AG09319 (cell line): ENCODE measurements at places on chromosomes 13 and 19.

DNA sequence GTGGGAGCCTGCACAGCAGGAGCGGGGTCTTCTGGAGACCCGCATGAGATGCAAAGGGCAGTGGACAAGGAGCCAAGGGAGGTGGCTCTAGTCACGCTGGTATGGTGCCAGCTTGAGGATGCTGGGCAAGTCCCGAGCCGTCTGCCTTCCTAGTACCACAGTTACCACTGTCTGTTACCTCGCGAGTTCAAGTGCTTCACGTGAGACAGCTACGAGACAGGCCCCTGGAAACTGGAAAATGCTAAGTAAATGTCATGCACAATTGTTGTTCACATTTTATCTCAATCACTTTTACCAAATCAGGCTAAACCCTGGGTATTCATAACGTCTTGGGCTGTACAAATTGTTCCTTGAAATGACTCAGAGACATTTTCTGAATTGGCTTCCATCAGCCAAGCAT, 155.7 kb downstream of the TNFRSF19 start:
- no peak for DNase-seq

GRCh38 chr13:23617551-23618024, 47.4 kb downstream of the TNFRSF19 start:
- DNase-seq = no peak

DNA sequence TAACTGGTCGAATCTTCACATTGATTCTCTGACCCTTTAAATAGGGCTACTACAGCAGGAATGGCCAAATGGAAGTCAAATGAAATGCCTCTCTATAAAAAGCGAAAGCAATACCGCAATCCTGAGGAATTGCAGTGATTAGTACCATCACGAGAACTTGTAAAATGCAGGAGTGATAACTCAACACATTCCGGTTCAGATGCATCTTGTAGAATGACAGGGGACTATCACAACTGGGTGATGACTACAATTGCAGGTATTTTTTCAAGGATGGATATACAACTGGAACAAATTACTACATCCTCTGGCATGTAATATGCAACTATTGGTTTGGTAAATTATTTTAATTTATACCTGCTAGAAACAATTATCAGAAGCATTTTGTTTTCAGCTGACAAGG, 140.4 kb downstream of the PCDH20 start:
- DNase-seq = no peak

DNA sequence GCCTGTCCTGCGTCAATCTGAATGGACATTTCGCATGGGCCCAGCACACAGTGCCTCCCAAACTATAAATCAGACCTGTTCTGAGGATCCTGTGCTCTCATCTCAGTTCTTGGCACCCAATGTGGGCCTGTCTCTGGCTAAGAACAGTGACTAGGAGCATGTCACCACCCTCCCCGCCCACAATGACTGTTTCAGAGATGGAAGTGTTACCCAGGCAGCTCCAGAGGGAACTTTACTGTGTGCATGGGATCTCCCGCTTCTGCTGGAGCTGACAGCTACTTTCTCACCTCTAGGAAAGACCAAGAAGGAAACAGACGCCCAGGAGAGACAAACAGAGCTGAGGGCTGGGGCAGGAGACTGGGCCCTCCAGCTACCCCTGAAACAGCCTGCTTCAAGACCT, 45.0 kb downstream of the KCTD15 start:
- DNase-seq = no peak

- DNase-seq = no peak
Measured at GRCh38 chr13:97026531-97027161, 32.4 kb upstream of the OXGR1 start.

- DNase-seq = no peak
Measured at GRCh38 chr13:41970022-41970421, 9.1 kb upstream of the VWA8 start.

- DNase-seq = no peak
Measured at GRCh38 chr13:83883061-83883523, 818 bp upstream of the SLITRK1 start.

DNA sequence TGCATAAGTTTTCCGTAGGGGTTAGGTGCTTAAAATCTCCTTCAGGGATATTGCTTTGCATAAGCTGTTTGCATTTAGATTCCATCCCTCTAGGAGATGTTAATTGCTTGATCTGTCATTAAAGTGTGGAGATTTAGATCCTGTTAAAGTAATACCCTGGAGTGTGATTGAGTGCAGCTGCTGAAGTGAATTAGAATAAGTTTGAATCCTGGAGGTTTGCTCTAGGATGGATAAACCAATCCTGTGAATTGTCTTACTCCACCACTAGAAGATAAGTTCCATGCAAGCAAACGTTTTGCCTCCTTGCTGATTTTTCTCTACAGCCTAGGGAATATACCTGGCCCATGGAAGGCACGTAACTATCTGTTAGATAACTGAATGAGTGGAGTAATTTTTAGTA, 1487.2 kb upstream of the PRR20A start:
- DNase-seq = no peak

DNA sequence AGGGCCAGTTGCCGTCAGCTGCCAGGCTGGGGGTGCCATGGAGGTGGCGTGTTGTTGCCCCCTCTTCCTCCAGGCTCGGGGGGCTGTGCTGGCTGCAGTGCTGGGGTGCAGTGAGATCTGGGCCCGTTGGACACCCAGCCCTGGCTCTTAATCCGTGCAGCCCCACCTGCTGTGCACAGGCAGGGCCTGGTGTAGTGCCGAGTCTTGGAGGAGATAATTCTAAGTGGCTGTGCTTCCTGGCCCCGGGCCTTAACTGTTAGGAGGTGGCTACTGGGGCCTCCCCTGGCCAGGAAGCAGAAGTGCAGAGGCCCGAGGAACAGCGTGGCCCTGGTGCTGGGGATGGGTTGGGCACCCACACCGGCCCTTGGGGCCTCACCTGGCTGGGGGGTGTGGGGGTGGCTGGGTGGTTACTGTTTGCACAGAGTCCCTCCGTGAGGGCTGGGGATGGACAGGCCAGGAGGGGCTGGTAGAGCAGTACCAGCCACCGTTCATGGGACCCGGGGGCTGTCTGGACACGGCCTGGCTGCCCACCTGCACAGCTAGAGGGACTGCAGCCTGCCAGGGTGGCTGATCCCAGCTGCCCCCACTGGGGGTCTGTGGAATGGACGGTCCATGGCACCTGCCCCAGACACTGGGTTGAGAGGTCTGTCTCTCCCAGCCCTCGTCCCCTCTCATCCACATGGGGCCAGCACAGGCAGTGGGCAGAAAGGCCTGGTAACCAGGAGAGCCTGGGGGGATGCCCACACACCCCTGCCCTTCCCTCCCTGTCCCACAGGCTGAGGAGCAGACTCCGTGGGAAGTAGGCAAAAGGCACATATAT, 3.3 kb downstream of the GPX4 start:
- DNase-seq = no peak

DNA sequence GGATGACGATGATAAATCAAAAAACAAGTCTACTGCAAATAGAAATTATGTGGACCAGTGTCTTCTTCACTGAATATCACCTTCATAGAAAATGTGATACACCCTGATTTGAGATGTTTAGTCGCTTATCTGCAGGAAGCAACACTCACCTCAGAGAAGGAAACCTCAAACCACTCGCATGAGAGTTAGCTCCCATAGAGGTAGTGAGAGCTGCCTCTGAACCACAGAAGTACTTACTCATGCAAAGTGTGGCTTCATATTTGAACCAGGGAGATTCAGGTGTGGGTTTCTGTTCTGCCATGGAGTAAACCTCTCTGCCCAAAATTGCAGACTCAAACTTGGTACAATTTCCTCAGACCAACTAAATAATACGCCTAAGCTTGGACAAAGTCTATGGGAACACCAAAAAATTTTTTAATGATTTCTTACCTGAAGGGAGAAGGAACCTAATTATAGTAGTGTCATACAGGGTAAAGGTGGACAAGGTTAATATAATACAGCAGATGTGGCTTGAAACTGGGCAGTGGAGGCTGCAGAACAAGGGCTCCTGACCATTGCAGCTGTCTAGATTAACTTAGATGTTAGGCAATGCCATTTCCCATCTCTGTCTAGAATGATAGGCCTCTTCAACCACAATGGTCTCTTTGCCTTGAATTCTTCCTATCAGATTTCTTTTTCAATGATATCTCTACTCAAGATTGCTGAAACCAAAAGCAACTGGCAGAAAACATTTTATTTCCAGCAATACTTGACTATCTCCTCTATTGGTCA, 29.6 kb upstream of the RCBTB2 start:
- DNase-seq = no peak

GRCh38 chr19:48203222-48203793, 32.8 kb downstream of the ZSWIM9 start:
- DNase-seq = no peak

DNA sequence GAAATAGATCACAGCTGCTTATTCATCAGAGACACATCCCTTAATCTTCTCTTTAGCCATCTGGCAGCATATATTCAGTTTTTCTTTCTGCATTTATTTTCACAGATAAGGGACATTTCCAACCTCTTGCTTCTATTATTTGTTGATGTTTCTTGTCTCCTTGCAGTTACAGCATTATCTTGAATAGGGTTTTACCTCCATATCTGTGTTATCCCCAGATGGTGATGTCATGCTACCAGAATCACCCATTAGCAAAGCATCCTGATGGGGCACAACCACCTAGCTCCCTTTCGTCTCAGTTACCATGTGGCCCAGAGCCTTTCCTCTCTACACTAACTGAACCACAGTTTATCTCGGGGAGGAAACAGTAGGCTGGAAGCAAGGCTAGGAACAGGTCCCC, 483.9 kb downstream of the FOXO1 start:
- DNase-seq = no peak

- no peak for DNase-seq
Measured at GRCh38 chr19:19053508-19054314, 10.1 kb upstream of the SLC25A42 start.

- no peak for DNase-seq
Measured at GRCh38 chr19:5067678-5068077, 98.8 kb downstream of the KDM4B start.

GRCh38 chr13:101998129-101998528, 403.7 kb downstream of the FGF14 start:
- no peak for DNase-seq

DNA sequence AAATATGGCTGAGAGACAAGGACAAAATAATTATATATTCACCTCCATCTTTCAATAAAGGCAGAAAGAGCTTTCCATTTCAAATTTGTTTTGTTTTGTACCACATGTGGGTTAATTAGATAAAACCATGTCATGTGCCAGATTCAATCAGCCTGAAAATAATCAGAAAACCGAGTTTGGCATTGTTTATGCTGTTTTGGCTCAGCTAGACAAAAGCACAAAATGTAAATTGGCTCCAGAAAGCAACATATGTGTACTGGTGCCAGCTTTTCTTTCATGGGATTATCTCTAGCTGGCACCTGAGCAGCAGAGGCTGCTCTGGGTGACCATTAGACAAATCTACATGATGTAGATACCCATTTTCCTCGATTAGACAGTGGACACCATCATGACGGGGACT, 9.2 kb upstream of the DNAJC15 start:
- no peak for DNase-seq

GRCh38 chr19:10044390-10044789, 31.1 kb downstream of the RDH8 start:
- no peak for DNase-seq

GRCh38 chr13:44643256-44643655, 67.1 kb upstream of the TSC22D1 start:
- DNase-seq = no peak

- no peak for DNase-seq
Measured at GRCh38 chr13:32407854-32408253, 20.1 kb downstream of the N4BP2L1 start.

- DNase-seq = peak; percentile 10
Measured at GRCh38 chr13:47256618-47257017, 359.8 kb upstream of the HTR2A start.

DNA sequence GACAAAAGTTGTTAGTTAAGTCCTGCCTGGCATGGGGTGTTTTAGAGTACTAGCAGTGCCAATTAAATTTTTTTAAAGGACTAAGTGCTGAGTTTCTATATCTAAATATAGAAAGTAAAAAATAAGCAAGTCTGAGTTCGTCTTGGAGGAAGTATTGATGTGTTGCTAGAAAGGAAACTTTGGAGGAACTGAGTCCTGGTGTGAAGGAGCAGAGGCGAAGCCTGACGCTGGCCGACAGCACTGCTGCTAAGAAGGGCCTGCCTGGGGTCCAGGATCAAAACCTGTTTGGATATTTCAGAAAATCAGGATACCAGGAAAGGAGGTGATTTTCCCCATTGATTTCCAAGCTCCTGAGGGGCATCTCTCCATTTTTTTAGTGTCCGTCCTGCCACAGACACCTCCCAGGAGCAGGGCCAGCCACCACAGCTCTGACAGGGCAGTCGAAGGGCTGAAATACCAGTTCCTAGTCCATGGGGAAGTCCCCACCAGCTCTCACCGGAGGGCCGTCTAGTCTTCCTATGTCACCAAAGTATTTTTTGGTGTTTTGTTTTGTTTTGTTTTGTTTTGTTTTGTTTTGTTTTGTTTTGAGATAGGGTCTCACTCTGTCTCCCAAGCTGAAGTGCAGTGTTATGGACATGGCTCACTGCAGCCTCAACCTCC, 38.2 kb upstream of the NPAS1 start:
- no peak for DNase-seq

DNA sequence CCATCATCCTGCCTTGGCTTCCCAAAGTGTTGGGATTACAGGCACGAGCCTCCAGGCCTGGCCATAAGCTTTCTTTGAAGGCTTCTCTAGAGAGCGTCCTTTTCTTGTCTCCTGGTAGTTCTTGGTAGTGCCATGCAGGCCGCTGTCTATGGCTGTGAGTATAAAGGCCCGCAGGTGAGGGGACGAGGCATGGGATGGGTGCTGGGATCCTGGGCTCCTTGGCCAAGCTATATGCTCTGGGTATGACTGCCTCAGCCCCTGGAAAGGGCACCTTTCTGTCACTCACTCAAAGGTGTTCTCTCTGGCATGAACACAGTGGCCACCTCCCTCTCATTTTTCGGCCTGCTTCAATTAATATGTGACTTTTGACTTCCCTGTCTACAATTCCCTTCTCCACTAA, 6.3 kb upstream of the ABCC4 start:
- DNase-seq = no peak
